Activated naive CD4-positive, alpha-beta T cell treated with anti-CD3 and anti-CD28 coated beads, Interleukin-2, amount 50 U/mL, for 72 hours (primary cell): ENCODE measurements at places on chromosomes 1 and 21.

DNA sequence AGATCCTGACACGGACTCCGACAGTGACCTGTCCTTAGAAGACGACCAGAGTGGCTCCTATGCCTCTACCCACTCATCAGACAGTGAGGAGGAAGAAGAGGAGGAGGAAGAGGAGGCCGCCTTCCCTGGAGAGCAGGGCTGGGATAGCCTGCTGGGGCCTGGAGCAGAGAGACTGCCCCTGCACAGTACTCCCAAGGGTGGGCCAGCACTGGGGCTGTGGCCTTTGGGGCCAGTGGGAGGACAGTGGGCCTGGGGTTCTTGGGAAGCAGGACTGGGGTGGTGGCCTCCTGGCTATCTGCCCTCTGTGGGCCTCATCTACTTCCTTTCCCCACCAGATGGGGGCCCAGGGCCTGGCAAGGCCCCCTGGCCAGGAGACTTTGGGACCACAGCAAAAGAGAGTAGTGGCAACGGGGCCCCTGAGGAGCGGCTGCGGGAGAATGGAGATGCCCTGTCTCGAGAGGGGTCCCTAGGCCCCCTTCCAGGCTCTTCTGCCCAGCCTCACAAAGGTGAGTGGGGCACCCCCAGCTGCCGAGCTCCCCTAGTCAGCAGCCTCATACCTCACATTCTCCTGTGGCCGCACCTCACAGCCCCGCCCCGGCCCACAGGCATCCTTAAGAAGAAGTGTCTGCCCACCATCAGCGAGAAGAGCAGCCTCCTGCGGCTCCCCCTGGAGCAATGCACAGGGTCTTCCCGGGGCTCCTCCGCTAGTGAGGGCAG is 10.0 kb downstream of the PSRC1 start:
- no peak for DNase-seq

GRCh38 chr1:198318085-198318484 is 161.3 kb downstream of the NEK7 start:
- no peak for DNase-seq

GRCh38 chr1:204711103-204711946 is 25.8 kb upstream of the LRRN2 start:
- DNase-seq: no peak

GRCh38 chr1:37472281-37472680 is 2.1 kb upstream of the ZC3H12A start:
- DNase-seq: peak; percentile 37

DNA sequence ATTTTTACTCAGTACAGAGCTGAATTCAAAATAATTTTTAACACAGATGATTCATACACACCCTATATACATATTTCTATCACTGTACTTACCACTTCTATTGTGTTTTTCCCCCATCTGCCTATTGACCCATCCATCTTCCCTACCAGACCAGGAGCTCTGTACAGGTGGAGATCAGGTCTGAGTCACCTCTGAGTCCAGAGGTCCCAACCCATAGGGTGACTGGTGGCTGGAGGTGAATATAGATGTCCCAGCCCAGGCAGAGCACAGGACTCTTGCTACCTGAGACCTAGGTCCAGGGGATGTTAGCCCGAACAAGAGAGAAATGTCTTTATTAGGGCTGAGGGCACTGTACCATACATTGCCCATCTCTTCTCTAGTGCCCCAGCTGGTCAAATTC is 54.8 kb downstream of the DMAP1 start:
- DNase-seq: no peak

- DNase-seq: no peak
Measured at GRCh38 chr1:174659823-174660222, 212.1 kb downstream of the GPR52 start.
